ENCODE measurements at places on chromosomes 5 and 9.

DNA sequence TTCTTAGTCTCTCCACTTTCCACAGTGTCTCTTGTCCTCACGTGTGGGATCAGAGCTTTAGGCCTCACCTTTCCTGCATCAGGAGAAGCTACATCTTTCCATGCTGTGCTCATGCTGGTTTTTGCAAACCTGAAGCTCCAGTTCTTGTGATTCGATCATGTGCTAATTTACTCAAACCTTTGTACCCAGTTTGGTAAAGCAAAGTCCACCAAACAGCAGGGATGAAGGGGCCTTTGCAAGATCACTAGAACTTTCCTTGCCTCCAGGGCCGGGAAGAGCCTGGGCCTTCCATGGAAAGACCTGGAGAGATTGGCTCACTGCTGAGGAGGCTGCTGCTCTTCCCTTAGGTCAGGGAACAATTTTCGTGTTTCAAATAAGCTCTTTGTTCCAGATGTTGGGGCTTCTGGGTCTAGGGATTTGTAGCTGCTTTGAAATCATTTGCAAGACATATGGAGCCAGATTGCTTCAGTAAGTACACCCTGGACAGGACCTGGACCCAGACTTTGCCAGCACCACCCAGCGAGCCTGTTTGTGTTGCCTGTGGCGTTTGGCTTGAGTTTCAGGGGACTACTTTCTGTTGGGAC, 18.7 kb upstream of the SPATA31E1 start:
- no peak for DNase-seq

GRCh38 chr5:160450164-160450932, 28.7 kb downstream of the PTTG1 start:
- DNase-seq = no peak

DNA sequence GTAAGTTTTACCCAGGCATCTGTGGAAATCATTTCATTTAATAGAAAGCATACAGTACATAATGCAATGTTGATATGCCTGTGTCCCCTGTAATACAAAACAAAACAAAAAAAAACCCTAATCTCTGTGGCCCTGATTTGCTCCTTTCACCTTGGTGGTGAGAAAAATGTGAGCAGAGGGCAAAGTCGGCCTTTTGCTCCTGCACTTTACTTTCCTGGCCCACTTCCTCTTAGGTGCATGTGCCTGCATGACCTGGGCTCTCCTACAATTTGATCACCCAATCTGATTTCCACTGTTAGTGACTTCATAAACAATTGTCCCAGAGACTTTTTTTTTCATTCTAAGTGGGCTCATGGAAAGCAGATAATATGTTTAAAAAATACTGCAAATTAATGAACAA, 424.3 kb downstream of the SEMA5A start:
- no peak for DNase-seq

DNA sequence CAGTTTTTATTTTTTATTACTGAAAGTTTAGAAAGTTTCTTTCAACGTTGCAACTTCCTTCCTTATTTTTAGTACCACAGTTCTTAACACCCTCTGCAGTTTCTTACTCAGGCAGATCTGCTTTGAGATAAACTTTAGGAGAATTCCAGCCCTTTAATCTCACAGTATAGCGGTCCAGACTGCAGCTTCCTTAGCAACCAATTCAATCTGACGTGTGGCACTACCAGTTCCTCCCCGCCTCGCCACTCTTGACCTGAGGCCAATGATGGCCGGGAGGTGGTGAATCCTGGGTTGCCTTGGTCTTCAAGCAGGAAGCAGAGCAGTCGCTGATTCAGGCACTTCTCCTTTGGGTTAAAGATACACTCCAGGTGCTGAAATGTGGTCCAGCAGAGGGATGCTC, 334.3 kb upstream of the TRPC7 start:
- no peak for DNase-seq

- no peak for DNase-seq
Measured at GRCh38 chr5:143205883-143206195, 197.6 kb downstream of the NR3C1 start.
